ENCODE measurements at places on chromosomes 7 and 10.

DNA sequence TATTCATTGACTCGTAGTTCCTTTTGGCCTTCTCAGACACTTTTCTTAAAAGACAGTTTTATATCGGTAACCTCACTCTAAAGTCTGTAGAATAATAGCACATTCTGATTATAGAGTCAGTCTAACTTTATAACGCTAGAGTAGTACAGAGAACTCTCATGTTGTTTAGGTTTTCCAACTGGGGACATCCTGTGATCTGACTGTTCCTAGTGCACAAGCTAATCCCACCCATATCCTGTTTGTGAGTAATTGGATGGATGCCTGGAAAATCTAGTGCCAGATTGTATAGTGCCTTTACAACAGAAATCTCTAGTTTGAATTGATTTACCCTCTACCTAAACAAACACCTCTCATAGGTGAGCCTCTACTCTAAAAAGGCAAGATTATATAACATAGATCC, 107.4 kb downstream of the ZEB1 start:
- DNase-seq, result no peak

DNA sequence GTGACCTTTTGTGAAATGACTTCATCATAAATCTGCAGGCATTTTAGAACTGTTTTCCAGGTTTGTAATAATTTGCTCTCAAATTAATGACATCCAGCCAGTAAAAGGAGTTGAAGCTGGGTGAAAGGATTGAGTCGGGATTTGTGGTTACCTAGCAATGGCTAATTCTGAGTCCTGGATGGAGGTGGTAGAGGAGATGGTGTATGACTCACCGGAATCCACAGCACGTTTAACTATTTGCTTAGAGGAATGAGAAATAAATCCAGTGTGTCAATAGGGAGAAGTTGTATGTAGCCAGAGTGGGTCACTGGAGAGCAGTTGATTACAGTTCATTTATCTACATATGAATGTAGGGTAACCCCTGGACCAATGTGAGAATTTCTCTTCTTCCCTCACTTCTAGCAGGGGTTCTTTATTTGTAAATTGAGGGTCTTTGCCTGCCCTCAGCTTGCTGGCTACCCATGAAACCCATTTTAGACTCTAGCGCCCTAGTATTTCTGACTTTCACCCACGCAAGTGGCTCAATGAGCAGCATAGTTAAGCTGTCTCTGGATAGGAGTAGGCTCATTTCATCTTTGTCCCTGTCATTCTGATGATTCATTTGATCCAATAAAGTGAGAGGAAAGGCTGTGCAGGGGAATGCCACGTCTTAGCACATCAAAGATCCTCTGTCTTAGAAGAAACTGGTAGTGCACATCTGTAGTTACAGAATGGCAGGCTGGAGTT, 547.8 kb downstream of the SORCS3 start:
- DNase-seq, result no peak

GRCh38 chr7:120867932-120868331, 10.0 kb upstream of the TSPAN12 start:
- DNase-seq, result no peak

- DNase-seq, result no peak
Observed at GRCh38 chr10:110340816-110341215, 36.1 kb upstream of the SMNDC1 start.

DNA sequence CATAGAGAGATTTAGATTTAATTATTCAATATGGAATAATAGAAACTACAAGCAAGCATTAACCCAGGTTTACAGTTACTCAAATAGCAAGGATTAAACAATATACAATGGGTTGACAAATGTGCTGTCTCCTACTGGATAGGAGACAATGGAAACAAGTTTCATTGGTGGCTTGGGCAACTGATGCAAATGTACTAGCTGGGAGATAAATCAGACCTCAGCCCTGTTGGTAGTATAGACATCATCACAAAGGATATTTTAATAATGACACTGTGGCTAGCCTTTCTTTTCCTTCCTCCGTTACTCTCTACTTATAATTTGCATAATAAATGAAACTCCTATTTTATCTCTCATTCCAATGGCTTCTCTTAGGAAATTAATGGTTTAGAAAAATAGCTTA, 96.5 kb upstream of the DKK1 start:
- DNase-seq, result no peak

DNA sequence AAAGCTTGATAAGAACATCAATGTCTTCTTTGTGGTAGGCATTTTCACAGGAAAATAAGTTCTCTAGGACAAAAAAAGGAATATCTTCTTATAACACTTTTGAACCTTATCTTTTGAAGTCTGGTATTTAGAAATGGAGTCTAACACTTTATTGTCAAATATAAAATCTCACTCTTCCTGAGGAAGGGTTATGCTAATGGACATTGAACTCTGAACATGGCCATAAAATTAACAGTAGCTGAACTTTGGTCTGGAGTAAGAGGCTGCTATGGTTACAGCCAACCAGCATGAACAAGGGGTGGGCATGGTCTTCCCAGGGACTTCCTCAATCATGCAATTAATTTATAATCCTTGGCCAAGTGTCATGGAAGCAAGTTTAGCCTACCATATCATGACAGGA, at the start of gene CLRN3:
TSS of gene CLRN3 (minus strand) at position 199 of the 400 bp plus-strand sequence. CDS start at position 42, 157 bp downstream.
- DNase-seq, result no peak

- no peak for DNase-seq
Observed at GRCh38 chr7:66419210-66419609, 209.5 kb upstream of the KCTD7 start.

GRCh38 chr10:17785276-17785930, 23.7 kb upstream of the MRC1 start:
- DNase-seq, result no peak

- no peak for DNase-seq
Observed at GRCh38 chr7:3914051-3914775, 613.2 kb downstream of the SDK1 start.

DNA sequence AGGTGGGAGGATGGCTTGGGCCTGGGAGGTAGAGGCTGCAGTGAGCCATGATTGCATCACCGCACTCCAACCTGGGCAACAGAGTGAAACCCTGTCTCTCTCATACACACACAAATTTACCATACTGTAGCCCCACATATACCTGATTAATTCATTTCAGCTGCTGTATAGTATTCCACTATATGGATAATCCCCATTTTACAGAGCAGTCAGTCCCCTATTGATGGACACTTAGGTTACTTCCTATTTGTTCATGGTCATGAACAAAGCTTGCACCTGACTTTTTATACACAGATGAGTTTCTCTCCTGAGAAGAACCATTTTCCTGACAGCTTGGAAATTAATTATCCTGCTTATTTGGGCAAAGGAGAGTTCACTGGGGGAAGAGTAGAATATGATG, 59.2 kb downstream of the EMX2 start:
- DNase-seq, result no peak
